ENCODE measurements at places on chromosomes 6 and 20. TPM values are rescaled to one million over a fixed set of nuclear protein-coding genes. Genes with fewer than 3 reads are reported as not detected.

RGS17 gene
- 2.9 TPM for polyA plus RNA-seq

- DNase-seq: no peak
These were observed 199.4 kb upstream of the THBS2 start for GRCh38 chr6:169452869-169453620.

THBS2 gene
- 25.8 TPM for polyA plus RNA-seq

EFCAB8 gene
- 0.06 TPM for polyA plus RNA-seq

DNA sequence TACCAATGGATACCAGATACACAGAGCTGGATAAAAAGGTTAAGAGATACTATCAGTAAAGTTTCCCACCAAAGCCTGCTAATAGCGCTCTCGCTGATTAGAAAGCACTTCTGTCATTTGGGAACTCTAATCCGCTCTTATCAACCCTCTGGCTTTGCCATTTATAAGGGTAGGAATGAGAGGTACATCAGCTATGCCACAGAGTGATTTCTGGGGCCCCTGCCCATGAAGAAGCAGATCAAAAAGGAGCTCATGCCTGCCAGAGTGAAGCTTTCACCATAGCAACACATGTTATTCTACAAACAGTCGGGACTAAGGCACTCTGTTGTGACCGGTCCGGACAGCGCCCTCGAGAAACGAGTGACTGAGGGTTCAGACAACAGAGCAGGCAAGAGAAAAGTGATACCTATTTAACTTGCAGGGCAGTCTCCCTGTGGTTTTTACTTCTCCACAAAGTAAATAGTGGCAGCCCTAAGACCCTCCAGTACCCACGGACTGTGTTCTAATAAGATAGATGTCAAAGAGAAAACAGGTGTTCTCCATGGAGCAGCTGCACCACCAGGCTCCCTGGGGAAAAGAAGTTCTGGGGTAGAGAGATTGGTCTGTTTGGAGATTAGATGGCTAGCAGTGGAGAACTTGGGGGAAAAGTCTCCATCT, 5.6 kb downstream of the TRAM2 start:
- no peak for DNase-seq

GRCh38 chr6:110895907-110896608, 21.5 kb downstream of the AMD1 start:
- DNase-seq: no peak

DNA sequence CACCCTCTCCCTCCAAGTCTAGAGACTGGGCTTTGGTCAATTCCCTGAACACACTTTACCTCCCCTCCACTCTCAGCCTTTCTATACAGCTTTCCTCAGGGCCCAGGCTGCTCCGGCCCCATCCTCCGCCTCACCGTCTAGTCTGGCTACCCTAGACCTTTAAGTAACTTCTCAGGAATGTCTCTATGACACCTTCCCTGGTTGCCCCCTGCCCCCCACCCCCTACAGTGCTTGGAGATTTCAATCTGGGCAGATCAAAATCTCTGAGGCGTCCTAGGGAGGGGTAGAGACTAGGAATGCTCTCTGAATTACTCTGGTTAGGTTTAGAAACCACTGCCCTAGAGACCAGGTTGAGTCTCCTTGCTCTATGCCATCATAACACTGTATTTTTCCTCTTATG, 6.1 kb downstream of the UBE2J1 start:
- no peak for DNase-seq

GRCh38 chr6:156107624-156108101, 652.0 kb upstream of the NOX3 start:
- DNase-seq: peak; percentile 7

DNA sequence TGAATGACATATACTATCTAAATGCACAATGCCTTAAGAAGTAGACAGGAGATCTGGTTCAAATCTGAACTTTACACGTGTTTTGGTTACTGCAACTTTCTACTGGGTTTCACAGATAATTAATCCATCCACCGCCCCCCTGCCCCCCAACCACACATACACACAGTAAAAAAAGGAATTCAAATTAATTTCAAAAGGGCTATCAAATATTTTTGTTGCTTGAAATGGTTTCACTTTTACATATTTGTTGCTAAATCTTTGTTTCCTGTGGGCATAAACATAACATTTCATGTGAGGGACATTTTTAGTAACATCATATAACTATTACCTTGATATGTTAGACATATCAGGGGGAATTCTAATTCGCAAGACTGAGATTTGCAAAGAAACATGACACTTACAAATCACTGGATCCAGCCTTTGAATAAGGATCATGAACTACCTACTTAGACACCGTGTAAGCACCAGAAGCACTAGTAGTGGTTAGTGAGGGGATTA, 7.5 kb downstream of the NEDD9 start:
- no peak for DNase-seq

DNA sequence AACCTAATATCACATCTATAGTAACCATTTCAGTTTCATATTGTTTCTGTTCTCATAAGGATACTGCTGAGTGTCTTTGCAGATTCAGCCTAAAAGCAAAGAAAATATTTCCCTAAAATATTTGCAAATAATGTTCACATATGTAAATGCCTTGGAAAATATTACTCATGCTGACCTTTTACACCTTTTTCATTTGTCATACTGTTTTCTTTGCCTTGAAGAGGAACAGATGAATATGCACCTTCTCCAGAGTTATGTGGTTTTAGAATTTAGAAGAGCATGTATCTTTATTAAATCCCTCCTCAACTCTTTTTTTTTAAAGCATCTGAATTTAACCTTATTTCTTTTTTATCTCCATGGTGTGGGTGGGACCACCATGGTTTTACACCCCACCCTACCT, 32.5 kb downstream of the NDUFAF5 start:
- no peak for DNase-seq

GRCh38 chr20:52118016-52118623, 73.5 kb downstream of the ZFP64 start:
- DNase-seq: no peak

DNA sequence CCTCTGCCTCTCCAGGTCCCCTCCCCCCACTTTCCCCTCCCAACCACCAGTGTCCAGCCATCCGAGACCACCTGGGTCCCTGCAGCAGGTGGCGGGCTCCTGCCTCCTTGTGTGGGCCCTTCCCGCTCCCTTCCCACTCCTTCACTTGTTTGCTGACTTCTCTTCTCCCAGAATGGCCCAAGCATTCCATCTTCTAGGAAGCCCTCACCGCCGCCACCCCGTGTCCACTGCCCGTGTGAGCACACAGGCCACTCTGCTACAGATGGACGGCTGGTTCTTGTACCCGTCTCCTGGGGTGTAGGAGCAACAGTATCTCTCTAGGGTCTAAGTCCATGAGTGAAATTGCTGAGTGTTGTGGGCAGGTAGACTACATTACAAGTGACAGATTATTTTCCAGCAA, 15.0 kb downstream of the BPHL start:
- no peak for DNase-seq

GRCh38 chr6:17107863-17108262, 6.0 kb downstream of the STMND1 start:
- DNase-seq: no peak

GRCh38 chr6:143074101-143074500, 13.4 kb downstream of the AIG1 start:
- DNase-seq: no peak

- DNase-seq: no peak
These were observed 134.0 kb upstream of the DTNBP1 start for GRCh38 chr6:15796844-15797243.

FOXA2 gene
- 0.14 TPM for polyA plus RNA-seq

- DNase-seq: no peak
These were observed 71.3 kb upstream of the MYL9 start for GRCh38 chr20:36469973-36470372.

DEFB124 gene
- not detected for polyA plus RNA-seq

- DNase-seq: no peak
These were observed 910 bp upstream of the PCSK2 start for GRCh38 chr20:17225851-17226409.

HMGN3 gene
- 367 TPM for polyA plus RNA-seq

GRCh38 chr6:149231778-149232177, 85.7 kb upstream of the TAB2 start:
- DNase-seq: no peak

DNA sequence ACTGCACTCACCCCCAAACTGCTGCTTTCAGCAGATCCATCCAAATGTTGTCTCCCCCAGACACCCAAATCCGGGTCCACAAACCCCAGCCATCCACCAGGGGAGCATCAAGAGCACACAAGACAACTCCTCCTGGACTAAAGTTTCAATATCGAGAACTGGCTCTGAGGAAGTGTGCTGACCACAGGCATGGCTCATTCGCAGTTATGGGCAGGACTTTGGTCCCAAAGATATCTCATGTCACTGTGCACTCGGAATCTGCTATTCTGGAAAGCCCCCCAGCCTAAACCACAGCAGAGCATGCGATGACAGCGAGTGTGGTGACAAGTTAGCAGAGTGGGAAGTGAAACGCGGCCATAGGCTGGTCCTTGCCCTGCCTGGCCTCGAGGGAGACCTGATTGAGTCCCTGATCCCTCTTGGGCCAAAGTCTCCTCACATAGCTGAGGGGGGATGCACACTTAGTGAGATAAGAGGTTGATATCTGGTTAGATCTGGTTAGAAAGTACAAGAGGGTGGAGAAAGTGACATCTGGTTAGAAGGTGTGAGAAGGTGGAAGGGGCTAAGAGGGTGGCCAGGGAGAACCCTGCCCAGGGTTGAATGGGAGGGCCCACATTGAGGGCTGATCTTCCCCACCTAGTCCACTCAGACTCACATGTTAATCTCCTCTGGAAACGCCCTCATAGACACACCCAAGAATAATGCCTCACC, 149.7 kb downstream of the MRPL14 start:
- DNase-seq: no peak

- DNase-seq: no peak
These were observed 24.6 kb downstream of the MYLK4 start for GRCh38 chr6:2725999-2726567.

DNA sequence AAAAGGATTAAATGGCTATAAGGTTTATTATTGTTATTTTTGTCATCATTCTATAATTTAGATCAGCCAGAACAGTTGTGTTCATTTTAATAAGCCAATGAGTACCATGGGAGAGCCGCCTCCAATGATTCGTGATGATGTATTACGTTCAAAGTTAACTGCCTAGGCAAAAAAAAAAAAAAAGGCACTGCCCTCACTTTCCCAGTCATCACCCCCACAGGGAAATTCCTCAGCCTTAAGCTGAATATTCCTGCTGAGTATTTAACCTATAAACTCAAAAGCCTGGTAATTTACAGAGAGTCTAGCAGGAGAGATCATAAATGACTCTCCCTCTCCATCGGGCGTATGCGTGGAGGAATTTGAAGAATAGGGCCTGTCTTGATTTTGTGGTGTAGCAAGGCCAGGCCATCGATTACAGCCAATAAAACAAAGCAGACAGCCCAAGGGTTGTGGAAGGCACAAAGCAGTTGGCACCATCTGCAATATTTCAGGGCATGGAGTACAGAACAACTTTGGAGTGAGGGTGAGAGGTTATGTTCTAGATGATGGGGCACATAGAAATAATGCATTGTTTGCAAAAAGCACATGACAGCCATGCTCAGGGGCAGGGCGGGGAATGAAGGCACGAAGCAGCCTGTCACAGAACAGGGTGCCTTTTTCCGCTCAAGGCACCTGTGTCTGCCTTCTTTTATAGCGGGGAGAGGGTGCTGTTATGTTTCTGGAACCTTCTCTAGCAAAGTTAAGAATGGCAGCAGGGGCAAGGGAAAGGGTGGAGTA, 138.2 kb upstream of the DTNBP1 start:
- no peak for DNase-seq

- DNase-seq: peak; percentile 29
These were observed 118.5 kb downstream of the GFRAL start for GRCh38 chr6:55445648-55446204.

RUNX2 gene
- polyA plus RNA-seq: 2.8 TPM

- DNase-seq: no peak
These were observed 63.4 kb upstream of the SIRPG start for GRCh38 chr20:1720845-1721475.

DNA sequence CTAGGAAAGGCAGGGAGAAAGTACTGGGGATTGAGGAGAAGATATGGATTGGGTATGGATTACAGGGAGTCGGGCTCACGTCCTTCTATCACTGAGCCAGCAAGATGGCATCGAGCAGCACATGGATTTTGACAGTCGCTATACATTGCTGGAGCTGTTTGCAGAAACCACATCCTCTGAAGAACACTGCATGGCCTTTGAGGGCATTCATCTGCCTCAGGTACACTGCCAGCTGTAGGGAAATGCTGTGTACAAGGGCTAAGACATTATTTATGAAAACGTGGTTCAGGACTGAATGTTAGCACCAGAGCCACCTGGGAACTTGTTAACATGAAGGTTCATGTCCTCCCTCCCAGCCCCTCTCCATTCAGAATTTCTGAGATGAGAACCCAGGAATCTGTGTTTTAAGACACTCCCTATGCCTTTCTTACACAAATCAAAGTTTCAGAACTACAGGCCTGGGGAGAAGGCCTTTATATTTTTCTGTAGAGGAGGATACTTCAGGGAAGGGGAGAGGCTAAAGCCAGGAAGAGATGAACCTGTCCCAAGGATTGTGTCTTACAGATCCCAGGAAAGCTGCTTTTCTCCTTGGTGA, 3.5 kb downstream of the CUL9 start:
- DNase-seq: no peak

SDC4 gene
- 168 TPM for polyA plus RNA-seq

GRCh38 chr6:31474871-31475286, 23.1 kb upstream of the MICB start:
- DNase-seq: no peak

CNBD2 gene
- polyA plus RNA-seq: 1.8 TPM

GRCh38 chr20:62516338-62516737, 40.5 kb upstream of the GATA5 start:
- DNase-seq: no peak

SIRPA gene
- polyA plus RNA-seq: 30.6 TPM

KCNG1 gene
- polyA plus RNA-seq: 4.2 TPM

- no peak for DNase-seq
These were observed 1.3 kb downstream of the VEGFA start for GRCh38 chr6:43771210-43771857.

- no peak for DNase-seq
These were observed 79.2 kb downstream of the CBFA2T2 start for GRCh38 chr20:33568868-33569801.

DNA sequence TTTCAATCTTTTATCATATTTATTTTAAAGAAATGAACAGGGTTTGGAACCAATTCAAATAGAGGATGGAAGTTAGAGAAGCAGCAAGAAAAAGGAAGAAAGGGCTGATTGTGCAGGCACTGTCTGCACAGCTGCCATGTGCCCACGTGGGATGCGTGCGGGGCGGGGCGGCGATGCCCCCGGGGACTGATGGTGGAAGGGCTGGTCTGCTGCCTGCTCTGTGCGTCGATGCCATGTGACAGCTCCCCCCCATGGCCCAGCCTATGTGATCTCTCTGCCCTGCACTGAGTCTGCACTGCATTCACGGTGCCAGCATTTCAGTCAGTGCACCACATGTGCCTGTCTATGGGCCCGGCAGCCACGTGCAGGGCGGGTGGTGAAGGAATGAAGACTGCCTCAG, 96.4 kb downstream of the IRF4 start:
- DNase-seq: no peak

Measured in right renal pelvis (tissue), 4 donors.